ENCODE measurements at places on chromosomes 1 and 21. TPM values are rescaled to one million over a fixed set of nuclear protein-coding genes. Genes with fewer than 3 reads are reported as not detected.

The SHE gene
- 5.2 TPM for total RNA-seq

The FAM72D gene
- 1.6 TPM for total RNA-seq

DNA sequence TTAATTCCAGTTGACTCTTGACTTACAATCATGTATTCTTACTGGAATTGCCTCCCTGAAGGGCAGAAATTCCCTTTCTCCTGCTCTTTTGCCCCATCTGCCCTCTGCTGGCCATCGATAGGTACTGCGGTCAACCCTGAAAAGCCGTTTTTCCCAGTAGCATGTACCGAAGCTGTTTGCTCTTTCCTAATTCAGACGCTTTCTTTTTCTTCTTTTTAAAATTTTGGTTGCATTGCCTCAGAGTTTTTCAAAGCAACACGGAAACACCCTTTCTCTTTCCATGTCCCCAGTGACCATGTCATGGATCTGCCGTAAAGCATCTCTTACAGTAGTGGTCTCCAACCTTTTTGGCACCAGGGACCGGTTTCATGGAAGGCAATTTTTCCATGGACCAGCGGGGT, 164.2 kb upstream of the C1orf21 start:
- no peaks in the 10 kb centered on the region for H3K36me3 ChIP-seq
- H3K4me3 ChIP-seq: peak overlapping the region; percentile 13
- H3K4me1 ChIP-seq: peaks cover 7% of the 10 kb centered on the region
- DNase-seq: peak; percentile 39

- H3K27ac ChIP-seq: no peak overlapping the region
- peaks cover 11% of the 10 kb centered on the region for H3K4me1 ChIP-seq
- H3K4me3 ChIP-seq: no peak overlapping the region
These were observed 35.5 kb upstream of the MAP10 start for GRCh38 chr1:232769733-232770132.

GRCh38 chr1:168164771-168165170, 14.0 kb upstream of the TIPRL start:
- H3K27me3 ChIP-seq: no peaks in the 10 kb centered on the region
- H3K4me1 ChIP-seq: no peaks in the 10 kb centered on the region
- DNase-seq: no peak
- H3K36me3 ChIP-seq: no peaks in the 10 kb centered on the region

Measured in spinal cord (tissue), 10 donors.